Cerebellar nuclear complex (tissue), 1 donor: ENCODE measurements at places on chromosomes 2 and 18.

- no peak for DNase-seq
Observed at GRCh38 chr2:191041418-191042161, 27.6 kb upstream of the STAT1 start.

- DNase-seq, result no peak
Observed at GRCh38 chr2:168599738-168600137, 143.7 kb downstream of the CERS6 start.

DNA sequence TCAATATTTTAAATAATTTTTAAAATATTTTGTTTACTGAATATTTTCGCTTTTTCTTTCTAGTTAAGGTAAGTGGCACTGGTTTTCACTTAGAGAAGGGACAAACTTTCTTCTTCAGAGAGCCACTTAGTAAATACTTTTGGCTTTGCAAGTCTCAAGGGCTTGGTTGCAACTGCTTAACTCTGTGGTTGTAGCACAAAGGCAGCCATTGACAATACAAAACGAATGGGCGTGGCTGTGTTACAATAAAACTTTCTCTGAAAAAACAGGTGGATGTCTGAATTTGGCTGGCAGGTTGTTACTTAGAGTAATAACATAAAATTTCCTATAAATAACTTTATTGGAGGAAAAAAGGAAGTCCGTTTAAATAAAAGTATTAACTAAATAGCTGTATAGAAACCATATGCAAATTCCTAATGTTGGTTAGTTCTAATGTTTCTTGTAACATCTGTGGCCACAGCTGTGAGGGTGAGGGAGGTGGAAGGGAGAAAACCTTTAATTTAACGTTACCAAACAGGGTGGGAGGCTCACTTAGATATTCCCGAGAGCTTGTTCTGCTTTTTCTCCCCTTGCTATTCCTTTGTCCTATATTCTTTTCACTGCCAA lies 62.4 kb upstream of the TNP1 start:
- DNase-seq, result no peak

- no peak for DNase-seq
Observed at GRCh38 chr2:16169381-16169960, 229.1 kb downstream of the MYCN start.

DNA sequence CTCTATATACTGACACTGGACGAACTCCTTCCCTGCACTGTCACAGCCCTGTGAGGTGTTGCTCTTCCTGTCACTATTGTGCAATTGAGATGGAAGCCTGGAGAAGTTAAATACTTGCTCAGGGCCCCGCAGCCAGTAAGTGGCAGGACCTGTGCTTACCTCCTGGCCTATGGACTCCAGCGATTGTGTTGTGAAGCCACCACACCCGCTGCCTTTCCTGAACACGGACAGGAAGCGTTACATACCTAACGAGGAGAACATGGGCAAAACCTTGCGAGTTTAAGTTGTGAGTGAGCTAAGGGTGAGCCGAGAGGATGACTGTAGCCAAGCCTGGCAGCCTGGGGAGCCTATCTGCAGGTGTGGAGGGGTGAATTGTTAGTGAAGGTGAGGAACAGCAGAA lies 26.1 kb downstream of the RAB31 start:
- no peak for DNase-seq

- no peak for DNase-seq
Observed at GRCh38 chr2:156663757-156664409, 227.7 kb downstream of the GPD2 start.

DNA sequence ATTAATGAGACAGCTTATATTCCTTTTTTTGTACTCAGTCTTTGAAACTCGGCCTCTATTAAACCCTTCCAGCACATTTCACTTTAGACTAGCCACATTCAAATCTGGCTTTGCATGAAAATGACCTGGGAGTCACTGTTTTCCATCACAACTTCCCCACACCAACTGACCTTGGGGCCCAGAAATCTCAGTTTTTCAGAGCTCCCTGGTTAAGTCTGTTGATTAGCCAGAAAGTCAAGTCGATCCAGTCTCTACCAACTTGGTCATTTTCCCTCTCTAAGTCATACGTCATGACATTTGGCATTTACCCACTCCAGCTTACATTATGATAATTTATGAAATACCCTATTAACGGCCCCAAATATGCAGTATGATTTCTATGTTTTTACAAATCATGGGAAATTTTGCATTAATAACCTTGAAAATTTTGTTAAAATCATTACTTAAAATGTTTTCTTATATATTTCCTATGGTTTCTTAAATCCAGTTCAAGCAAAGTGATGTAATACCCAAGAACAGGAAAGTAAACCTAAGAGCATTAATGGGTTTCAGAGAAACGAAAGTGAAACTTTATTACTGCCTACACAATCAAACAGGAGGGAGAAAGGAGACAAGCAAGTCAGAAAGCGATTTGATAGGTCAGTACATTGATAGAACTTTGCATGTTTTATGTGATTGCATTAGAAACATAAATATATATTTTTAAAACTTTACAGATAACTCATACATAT lies 77.1 kb downstream of the SPATS2L start:
- no peak for DNase-seq

- no peak for DNase-seq
Observed at GRCh38 chr2:3589086-3589485, 5.8 kb upstream of the COLEC11 start.

DNA sequence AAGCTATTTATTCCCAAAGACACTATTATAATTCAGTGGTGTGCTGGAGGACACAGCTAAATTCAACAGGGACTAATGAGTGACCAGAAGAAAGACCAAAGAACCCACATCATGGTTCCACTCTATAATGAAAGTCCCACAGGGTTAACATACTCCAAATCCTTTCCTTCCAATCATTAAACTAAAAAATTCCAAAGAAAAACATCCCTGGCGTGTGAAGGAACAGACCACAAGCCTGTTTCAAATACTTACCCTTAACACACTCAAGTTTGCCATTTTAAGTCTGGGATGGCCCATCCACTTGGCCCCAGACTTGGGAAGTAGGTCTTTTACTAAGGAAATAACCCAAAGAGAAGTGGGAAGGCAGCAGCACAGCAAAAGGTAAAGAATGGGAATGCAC lies 150.1 kb upstream of the CCDC150 start:
- no peak for DNase-seq
